GM06990 (cell line): ENCODE measurements at places on chromosomes 7 and 10.

GRCh38 chr7:117619681-117620080, 139.9 kb downstream of the CFTR start:
- no peak for DNase-seq

DNA sequence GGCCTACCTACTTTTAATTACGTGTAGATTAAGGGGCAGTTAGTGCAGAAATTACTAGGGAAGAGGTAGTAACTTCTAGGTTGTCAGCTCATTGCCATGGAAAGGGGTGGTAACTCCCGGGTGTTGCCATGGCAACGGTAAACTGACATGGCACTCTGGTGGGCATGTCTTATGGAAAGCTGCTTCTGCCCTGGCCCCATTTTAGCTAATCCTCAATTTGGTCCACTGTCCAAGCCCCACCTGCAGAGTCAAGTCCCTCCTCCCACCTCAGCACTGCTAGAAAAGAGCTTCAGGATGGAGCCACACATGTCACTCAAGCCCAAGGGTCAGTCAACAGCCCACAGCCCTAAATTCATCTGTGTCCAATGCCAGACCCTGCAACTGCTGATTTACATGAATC, 7.5 kb upstream of the ZKSCAN1 start:
- no peak for DNase-seq

DNA sequence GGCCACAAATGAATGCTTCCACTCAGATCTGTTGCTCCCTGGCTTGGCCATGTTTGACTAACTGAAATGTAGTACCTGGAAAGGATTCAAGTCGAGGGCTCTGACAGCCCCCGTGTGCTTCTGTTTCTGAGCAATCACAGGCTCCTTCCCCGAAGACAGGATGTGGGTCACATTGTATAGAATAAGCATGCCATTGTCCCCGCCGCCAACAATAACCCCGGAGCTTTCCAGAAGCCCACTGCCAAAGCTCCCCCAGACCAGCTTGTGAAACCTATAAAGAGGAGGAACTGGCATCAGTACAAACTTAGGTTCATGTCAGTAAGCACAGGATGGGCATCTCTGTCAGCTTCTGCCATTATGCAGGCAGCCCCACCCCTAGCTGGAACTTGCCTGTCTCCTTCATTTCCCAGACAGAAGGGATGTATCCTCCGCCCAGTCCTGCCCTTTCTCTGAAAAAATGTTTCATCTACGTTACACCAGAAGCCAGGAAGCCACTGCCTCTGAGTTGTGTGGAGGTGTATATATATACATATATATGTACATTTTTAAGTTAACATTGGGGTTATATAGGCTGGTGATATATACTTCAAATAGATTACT, 10.3 kb downstream of the SEC31B start:
- DNase-seq = no peak

DNA sequence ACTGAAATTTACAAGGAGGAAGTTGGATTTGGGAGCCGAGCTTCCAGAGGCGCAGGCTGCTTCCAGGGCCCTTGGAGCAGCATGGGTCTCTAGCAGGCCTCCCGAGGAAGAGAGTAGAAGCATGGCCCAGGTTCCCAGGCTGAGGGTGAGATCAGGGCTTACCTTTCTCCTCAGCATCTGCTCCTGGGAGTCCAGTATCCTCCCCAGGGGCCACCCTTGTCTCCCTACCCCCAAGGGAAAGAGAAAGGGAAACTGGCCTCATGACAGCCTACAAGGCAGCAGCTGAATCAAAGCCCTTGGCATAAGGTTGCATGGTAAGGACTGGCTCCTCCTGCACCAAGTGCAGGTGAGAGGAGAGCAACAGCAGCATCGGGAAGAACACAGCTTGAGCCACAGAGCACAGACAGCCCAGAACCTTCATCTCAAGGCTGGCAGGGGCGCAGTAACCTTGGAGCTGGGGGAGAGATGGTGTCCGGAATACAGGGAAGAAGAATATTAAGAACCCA, 114.5 kb downstream of the MARCHF5 start:
- DNase-seq = no peak

DNA sequence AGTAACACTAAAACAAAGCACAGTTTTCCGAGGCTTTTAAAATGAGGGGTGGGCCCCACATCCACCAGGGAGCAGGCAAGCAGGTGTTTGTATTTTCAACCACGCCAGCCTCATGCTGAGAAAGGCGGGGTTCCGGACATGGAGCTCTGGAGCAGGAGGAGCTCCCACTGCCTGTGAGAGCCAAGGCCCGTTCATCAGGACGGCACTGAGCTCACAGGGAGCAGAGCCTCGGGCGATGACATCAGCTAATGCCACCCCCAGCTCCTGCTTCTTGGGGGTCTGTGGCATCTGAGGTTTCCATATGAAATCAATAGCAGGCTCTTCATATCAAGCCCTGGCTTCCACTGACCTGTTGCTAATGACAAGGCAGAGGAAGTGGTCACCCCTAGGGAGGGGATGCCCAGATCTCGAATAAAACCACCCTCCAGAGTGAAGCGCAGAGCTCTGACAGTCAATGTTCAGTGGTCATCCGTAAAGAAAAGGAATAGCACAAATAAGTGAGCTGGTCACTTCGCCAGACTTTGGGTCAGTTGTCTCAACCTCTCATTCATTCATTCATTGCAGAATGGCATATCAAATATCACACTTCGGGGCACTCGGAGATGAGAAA, 89.1 kb downstream of the TNS3 start:
- DNase-seq = no peak

- no peak for DNase-seq
Measured at GRCh38 chr10:110399106-110399964, 94.6 kb upstream of the SMNDC1 start.

DNA sequence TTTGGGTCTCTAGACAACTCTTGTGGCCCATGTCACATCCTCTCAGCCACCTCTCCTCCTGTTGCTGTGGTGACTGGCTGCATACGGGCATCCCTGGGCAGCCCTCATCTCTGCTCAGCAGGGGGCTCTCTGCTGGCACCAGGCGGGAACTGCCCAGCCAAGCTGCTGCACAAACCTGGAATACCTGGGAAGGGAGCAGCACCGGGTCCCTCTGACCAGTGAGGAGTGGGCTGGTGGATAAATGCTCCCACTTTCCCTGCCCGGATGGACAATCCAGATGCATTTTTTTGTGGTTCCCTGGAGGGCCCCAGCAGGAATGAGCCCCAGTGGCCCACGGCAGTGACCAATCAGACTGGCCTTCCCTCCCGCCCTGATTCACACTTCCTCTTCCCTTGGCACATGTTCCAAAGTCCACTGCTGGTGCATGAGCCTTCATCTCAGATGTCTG, 21.9 kb downstream of the GRID1 start:
- DNase-seq = no peak

DNA sequence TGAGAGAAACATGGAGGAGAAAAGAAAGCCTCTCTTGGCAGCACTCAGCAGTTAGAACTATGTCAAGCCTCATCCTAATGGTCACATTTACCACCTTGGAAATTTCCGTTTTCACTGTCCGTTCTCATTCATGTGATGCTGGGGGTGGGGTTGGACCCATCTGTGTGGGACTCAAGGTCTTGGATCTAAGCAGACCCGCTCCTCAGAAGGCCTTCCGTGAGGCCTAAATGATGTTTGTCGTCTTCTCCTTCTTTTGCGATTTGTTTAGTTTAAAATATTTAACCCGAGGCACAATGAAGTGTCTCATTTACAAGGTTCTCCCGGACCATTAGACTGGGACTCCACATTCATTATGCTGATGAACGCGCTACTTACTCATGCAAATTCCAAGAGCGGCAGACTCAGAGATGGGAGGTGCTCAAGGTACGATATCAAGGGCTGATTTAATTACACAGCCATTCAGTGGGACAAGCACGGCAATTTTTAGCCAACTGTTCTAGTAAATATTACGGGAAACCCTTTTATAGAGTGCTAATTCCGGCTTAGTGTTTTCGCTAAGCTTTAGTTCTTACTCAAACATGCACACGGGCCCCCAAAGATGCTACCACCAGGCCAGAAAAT, 109.1 kb upstream of the EFCAB10 start:
- no peak for DNase-seq

DNA sequence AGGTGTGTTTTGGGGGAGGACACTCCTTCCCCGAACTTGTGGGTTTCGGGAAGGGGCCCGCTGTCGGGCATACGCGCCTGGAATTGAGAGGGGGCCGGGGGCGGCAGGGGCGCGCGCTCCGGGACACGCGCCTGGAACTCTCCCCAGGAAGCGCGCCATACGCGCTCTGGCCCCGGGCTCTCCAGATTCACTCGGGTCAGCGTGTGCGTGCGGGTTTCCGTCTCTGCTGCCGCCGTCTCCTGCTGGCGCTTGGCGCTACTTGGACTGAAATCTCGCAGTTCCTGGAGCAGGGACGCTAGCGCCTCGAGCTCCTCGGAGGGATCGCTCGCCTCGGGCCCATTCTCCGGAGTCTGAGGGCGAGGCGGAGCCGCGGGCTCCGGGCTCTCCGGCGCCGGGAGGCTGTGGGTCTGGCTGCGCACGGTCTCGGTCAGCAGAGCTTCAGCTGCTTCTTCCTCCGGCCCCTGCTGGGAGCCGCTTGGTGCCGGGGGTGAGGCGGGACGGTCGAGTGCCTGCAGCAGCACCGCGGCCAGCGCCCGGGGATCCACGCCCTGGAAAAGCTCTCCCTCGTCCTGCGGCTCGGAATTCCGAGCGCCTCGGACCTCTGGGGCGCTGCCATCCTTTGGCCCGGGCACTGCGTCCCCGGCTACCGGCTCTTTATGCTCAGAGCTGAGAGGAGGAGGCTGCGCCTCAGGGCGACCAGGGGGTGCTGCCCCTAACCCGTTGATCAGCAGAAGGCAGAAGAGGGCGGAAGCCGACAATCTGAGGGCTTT, 1.1 kb downstream of the VGF start:
- peak; percentile 37 for DNase-seq

GRCh38 chr10:4079803-4080202, 294.8 kb upstream of the KLF6 start:
- no peak for DNase-seq

- DNase-seq = peak; percentile 72
Measured at GRCh38 chr7:77415476-77415822, 700 bp downstream of the GSAP start.

- DNase-seq = no peak
Measured at GRCh38 chr7:123647106-123647730, 8.4 kb upstream of the LMOD2 start.

DNA sequence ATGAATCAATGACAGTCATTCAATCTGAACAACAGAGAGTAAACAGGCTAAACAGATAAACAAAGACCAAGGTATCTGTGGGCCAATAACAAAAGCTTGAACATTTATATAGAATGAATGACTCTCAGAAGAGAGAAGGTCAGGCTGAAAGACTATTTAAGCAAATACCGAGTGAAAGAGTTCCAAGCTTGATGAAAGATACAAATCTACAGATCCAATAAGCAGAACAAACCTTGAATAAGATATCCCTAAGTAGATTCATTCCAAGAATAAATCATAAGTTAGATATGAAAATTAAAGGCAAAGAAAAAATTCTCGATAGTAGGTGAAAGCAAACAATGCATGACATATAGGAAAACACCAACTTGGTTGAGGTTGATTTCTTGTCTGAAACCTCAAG, 376.4 kb upstream of the IGFBP3 start:
- DNase-seq = no peak

DNA sequence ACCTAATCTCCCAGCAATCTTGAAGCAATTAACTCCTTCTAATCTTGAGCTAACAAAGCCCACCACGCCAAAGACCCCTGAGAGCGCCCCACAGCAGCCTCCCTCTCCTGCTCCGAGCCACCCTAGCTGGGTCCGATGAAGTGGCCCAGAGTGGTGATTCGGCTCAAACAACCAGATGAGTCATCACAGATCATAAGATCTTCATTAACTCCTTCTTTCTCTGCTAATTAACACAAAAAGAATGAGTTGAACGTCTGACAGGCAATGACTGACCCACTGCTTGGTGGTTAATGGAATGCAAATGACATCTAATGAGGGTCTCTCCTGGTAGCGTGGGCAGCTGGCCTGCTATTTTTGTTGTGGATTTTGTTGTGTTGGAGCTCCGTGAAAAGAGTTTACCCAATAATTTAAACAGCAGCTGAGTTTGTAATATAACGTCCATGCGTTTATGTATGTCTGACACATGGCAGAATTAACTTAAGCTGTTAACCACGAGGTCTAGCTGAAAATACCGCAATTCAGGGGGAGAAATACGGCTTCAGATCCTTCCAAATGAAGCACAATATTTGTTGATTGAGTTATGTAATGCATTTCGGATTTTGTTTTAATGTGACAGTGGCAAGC, 161.4 kb downstream of the RAB11FIP2 start:
- no peak for DNase-seq

DNA sequence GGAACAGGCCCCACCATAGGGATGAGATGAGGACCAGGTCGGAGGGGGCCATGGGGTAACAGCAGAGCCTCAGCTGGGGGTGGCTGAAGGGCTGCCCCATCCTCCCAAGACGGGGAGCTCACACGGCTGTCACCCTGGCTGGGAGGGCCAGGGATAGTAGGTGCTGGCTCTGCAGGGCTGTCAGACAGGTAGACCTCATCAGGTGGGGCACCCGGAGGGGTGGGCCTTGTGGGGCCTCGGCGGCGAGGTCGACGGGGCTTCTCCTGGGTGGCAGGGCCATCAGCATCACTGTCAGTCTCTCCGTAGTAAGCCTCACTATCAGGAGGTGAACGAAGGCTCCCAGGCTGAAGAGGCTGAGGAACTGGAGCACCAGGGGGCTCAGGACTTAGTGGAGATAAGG, 2.6 kb downstream of the SYNPO2L start:
- no peak for DNase-seq

DNA sequence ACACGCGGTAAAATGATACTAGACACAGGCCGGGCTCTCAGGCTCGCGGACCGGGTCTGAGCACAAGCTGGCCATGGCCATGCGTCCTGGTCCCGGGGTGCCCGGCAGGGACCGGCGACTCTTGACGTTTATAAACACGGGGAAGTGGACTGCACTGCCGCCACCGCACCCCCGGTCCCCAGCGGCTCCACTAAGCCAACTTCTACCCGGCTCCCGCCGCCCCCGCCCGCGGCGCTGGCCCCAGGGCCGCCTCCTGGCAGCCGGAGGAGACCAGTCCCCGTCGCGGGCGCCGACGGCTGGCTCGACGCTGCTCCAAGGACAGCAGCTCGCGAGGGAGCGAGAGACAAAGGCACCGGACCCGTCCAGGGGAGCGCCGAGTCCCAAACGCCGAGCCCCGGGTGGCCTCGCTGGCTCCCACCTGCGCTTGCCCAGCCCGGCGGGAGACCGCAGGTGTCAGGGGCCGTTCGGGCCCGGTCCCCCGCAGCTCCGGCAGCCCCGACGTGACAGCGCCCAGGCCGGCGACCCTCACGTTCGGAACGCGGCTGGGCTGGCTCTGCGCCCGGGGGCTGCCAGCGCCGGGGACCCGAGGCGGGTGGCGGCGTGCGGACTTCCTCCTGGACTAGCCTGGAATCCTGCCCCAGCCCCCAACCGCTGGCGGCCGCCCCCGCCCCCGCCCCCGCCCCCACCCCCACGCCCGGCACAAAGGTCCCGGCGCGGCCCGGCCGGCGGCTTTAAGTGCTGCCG, 517 bp downstream of the ITGB1 start:
- DNase-seq = peak; percentile 57

- DNase-seq = no peak
Measured at GRCh38 chr10:21603721-21604120, 69.7 kb downstream of the MLLT10 start.
